ENCODE measurements at places on chromosomes 4 and X.

DNA sequence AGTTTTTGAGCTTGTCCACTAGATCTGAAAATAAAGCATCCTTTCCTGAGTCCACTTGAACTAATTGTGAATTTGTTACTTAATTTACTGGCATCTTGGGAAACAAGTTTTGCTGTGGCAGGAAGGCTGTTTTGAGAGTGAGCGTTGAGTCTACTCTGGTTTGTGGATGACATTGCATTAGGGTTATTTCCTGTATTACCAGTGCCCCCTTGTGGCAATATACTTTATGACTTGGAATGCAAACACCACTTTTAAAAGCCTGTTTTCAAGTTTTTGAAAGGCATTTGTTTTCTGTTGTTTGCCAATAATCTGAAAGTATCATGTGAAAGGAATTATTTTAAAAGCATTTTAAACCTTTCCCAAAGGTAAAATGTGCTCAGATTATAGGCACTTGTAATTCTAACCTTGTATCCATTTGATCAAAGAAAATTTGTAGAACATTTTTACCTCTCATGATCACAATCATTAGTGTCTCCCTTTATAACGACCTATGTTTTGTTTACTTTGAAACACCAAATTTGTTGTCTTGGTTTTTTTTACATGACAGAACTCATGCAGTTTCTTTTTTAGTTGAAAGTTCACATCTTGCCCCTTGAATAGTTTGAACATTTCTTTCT is 18.0 kb upstream of the CYP2U1 start:
- peak; percentile 72 for DNase-seq

DNA sequence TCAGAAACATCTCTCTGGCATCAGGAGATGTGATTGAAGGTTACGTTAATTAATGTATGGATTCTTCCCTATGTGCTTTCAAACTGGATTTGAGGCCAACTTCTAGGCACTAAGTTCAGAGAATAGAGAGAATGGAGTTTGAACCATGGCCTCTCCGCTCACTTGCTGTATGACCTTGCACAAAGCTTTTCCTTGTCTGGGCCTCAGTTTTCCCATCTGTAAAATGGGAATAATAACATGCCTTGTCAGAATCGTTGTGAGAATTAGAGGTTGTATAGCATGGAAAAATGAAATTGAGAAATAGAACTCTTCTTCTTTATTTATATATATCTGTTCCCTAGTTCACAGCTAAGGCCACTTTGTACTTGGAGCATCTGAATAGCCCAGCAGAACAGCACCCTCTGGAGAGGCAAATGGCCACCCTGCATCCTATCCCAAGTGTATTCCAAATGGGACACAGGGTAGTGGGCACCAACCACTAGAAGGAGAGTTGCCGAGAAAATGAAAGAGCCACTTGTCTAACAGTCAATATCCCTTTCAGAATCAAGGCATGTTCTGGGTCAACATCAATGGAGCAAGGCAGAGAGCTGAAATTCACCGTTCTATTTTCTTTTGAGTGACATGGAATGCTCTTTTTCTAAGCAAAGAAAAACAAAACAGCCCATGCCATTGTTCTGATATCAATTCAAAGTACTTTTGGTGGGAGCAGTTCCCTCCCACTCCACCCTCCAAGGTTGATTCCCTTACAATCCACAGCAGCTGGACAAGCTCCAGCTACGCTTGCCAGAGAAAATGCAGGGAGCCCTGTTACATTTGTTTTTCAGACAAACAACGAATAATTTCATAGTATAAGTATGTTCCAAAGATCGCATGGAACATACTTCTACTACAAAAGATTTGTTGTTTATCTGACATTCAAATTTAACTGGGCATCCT is 23.3 kb upstream of the MTM1 start:
- no peak for DNase-seq

DNA sequence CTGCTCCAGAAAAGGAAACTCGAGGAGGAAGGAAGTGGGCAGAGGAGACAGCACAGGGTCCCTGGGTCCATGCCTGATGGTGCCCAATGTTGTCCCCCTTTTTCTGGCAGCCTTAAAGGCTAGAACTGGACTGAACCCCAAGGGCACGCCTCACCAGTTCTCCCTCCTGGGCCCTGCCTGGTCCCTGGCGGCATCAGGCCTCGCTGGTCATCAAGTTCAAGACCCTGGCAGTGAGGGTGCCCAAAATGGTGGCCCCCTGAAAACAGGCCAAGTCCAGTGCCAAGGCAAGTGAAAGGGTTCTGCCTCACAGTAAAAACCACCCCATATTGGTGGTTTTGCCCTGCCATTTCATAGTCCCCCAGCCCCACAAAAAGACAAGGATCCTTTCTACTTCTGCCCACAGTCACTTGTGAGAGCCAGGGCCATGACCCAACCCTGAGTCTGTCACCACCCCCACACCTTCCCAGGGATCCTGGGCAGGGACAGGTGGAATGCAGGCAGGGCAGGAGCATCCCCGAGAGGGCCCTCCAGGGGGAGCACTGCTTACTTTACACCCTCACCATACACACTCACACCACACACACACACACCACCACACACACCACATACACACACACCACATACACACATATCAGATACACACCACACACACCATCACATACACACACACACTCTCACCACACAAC is 107.6 kb downstream of the DCTD start:
- DNase-seq = no peak

DNA sequence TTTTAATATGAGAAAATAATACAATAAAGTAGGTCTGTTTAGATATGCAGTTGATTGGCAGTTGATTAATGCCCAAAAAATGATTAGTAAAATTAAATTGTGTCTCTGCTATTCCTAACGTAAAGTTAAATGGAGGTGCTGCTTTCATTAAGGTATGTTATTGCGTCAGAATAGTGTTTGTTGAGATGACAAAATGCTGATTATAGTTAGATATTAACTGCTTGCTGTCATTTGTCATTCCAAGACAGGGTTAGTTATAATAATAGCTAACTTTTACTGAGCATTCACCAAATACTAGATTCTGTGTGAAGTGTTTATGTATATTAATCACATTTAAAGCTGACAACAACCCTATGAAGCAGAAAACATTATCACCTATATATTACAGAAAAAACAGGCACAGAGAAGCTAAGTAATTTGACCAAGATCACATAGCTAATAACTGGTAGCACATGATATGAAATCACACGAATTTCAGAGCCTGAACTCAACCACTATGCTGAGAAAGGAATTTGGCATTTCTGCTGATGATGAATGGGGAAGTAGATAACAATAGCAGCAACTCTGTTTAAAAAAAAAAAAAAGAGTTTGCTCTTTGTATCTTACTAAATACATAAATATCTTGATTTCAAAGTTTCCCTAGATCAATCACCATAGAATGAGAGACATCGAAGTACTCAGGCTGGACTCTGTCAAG is 59.7 kb upstream of the WDR44 start:
- no peak for DNase-seq

DNA sequence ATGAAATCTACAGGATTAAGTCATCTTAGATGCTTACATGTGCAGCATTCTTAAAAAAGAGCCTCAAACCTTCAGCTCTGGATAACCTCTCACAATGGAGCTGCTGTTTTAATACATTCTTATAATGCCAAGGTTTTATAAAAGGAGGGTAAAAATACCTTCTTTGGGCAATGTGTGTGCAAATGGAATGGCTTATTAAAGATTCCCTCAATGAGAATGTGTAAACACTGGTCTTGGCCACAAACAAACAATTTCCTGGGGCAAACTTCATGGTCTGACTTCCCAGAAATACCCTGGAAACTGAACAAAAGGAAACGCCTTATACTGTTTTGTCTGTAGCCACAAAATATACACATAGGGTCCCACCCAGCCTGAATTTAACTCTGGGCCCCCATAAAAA is 148.6 kb upstream of the INTU start:
- no peak for DNase-seq

- DNase-seq = peak; percentile 63
Measured at GRCh38 chr4:1216869-1217294, 32.0 kb downstream of the CTBP1 start.

GRCh38 chrX:31258166-31258565 is 186.3 kb upstream of the FTHL17 start:
- no peak for DNase-seq

DNA sequence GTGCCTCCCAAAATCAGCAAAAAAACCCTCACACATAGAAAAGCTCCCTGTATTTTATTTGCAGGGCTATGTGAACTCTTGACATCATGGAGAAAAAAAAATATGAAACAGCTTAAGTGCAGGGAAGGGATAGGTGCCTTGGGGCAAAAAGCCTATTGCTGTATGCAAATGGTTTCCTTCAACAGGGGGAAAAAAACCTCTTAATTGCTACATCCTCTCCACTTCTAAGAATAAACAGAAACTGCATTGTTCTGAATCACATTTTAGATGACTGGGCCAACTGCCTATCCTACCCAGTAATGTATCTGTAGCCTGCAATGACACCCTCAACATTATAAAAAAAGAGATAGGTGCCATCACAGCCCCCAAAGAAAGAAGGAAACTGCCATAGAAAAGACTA is 229.4 kb upstream of the GALNTL6 start:
- DNase-seq = no peak

DNA sequence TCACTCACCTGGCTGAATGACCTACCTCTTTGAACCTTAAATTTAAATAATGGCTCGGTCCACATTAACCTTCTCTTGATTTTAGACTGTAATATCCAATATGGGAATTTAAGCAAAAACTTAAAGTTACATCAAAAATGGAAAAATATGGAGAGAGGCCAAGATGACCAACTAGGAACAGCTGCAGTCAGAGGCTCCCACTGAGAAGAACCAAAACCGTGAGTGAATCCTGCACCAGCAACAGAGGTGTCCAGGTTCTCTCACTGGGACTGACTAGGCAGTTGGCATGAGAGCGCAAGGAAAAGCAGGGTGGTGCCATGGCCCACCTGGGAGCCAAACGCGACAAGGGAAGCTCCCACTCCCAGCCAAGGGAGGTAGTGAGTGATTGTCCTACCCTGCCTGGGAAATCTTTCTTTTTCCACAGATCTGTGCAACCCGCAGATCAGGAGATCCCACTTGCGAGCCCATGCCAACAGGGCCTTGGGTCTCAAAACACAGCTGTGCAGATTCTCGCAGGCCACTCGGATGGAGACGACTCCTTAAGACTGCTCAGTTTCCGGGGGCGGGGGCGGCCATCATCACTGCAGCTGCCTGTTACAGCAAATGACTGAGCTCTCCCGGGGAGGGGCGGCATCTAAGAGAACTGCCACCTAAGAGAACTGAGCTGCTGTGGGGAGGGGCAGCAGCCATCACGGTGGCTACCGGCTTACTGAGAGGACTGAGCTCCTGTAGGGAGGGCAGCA is 343.4 kb downstream of the DMD start:
- no peak for DNase-seq

GRCh38 chrX:57595381-57595811 is 3.6 kb downstream of the ZXDB start:
- peak; percentile 42 for DNase-seq

GRCh38 chr4:184196730-184197385 is 20.8 kb downstream of the ENPP6 start:
- no peak for DNase-seq

DNA sequence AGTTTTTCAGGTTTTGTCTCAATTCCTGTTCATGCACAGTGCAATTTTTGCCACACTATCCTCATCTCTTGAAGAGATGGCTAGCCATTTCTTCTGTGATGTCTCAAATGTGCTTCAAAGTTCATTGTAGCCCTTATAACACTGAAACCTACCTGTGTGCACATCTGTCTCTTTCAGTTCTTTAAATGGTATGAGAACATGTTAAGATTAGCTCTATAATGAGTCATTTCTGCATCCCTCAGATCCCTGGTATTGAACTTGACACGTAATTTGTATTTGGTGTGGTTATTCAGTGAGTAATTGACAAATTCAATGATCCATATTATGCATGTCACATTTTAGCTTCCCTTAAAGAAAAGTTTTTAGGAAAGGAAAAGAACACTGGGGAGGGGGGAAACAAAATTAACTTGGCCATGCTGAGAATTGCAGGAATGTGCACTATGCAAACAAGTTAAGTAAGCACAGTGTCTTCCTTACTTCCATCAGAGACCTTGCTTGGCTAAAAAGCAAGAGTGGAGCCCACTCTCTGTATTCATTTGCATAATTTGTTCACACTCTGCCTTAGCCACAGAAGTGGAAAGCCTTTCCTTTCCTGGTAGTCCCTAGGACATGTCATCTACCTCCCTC is 659.8 kb upstream of the MAGEB2 start:
- no peak for DNase-seq

DNA sequence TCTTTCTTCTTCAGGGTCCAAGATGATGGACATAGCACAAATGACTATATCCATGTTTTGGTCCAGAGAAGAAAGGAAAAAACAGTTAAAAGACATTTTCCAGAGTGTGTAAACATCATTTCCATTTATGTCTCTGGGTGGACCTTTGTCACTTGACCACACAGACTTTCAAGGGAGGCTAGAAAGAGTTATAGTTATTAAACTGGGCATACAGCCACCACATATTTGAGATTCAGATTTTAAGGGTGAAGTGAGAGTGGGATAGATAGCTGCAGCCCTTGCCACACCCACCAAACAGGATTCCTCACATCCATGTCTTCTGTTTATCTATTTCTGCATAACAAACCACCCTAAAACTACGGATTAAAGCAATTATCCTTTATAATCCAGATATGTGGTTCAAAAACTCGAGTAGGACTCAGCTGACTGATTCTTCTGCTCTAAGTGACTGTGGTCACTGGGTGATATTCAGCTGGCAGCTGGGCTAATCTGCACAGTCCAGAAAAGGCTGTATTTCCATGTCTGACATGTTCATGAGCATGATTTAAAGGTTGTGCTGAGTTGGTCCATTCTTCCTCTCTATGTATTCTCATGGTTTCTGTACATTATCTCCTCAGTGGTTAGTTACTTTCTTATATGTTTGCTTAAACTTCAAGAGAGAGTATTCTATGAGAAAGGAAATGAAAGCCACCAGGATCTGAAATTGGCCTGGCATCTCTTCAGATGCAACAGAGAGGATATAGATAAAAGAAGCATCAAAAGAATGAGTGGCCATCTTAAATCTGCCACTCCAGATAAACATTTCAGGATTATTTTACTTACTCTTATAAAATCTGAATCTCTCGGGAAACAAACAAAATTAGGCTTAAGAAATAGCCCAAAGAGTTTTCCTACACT is 459.8 kb upstream of the CTSO start:
- no peak for DNase-seq

GRCh38 chr4:159287767-159288166 is 184.9 kb downstream of the RAPGEF2 start:
- no peak for DNase-seq

- no peak for DNase-seq
Measured at GRCh38 chrX:129565046-129565650, 25.1 kb downstream of the OCRL start.

DNA sequence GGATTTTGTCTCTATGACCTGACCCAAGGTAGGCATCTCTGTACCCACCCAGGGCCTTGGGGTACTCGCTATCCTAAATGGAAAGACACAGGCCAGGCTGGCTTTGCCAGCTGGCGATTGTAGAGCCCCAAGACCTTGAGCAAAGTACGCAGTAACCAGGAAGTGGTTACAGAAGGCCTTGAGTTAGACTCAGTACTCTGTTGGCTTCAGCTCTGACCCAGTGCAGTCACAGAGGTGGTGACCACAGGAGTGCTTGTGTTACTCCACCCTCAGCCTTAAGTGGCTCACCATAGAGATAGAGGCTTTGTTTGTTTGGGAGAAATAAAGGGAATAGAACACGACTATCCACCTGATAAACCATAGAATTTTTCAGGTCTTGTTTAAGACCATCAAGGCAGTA is 880.5 kb upstream of the POU3F4 start:
- no peak for DNase-seq
